ENCODE measurements at places on chromosomes 6 and 20.

- no peak for DNase-seq
Observed at GRCh38 chr6:169539176-169539897, 162.5 kb downstream of the WDR27 start.

GRCh38 chr20:977021-977420, 25.1 kb downstream of the RSPO4 start:
- no peak for DNase-seq

GRCh38 chr6:16414205-16414604, 175.8 kb downstream of the GMPR start:
- no peak for DNase-seq

GRCh38 chr6:11605507-11605905, 68.0 kb downstream of the TMEM170B start:
- no peak for DNase-seq

DNA sequence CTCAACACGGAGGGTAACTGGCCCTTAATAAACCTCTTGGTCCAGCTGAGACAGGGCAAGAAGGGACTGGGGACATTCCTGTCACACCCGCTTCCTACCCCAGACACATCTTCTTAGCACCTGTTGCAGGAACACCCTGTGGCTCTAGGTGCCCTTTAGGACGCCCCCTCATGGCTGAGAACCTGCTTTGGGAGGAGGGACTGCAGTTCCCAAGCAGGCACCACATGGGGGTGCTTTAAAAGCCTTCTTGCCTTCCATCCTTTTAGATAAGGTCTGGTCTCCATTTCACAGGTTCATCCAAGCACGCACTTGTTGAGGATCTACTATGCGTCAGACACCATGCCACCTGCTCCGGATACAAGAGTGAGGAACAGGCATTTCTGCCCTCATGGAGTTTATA, 26.6 kb downstream of the NSFL1C start:
- DNase-seq, result no peak

DNA sequence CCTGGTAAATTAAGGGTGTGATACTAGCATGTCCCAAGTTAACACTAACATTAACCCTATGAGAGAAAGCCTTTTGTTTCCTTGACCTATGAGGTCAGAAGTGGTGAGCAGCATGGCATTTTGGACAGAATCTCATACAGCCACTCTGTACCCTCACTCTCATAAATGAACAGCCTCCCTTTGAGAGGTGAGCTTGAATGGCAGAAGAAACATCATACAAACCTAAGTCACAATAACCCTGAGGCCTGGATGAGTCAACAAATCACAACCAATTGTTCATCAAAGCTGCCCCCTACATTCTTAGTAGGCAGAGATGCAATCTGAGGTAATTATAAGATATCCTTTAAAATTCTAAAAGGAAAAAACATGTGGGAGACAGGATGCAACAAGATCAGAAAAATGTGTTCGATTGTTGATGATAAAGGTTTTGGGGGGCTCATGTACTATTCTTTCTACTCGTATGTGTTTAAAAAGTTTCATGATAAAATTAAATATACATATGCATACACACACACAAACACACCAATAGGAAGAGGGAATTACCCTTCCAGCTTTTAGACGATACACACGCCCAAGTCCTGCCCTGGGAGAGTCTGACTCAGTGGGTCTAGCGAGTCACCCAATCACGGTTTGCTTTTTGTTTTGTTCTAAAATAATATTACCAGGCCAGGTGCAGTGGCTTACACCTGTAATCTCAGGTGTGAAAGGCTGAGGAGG, 117.3 kb downstream of the ARHGAP18 start:
- no peak for DNase-seq

DNA sequence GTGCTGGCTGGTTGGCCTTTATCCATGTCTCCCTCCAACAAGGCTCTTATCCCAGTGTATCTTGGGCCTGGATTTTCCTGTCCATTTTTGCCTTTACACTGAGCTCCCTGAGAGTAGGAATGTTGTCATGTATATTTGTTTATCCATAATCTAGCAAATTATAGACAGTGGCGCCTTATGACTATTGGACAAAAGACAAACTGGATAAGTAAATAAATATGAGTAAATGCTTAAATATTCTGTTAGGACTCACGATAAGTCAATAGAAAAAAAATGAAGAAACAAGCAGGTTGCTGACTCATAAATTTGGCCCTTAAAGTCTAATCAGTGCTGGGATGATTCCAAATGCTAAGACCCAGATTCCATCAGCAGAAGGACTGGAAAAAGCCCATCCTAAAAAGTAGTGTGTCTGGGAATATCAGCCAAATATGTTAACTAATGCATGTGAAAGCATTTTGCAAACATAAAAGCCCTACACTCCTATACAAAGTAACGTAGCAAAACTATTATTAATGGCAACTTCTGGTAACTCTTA, 55.0 kb upstream of the PCSK2 start:
- no peak for DNase-seq

GRCh38 chr20:31667315-31668285, 29.9 kb downstream of the COX4I2 start:
- no peak for DNase-seq

GRCh38 chr6:117906507-117906957, 532 bp upstream of the SLC35F1 start:
- DNase-seq, result no peak

- no peak for DNase-seq
Observed at GRCh38 chr20:30612344-30612743, 645.1 kb upstream of the DEFB115 start.

DNA sequence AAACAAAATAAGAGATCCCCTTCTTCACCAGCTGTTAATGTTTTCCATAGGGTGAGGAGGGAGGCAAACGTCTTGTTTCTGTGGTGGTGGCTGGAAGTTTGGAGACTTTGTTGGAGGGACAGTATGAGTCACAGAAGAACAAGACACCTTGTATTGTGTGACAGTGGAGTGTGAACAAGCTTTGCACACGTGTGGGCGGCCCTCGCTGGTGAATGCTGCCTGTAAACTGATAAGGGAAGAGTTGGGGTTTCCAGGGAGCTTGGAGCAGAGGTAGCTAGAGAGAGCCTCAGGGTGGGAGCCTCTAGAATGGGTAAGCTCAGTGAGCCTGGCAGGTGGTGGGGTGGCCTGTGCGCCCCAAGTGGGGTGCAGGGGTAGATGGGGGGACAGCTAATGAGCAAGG, 78.3 kb downstream of the ZDHHC14 start:
- no peak for DNase-seq

GRCh38 chr6:45275358-45275757, 52.8 kb upstream of the RUNX2 start:
- DNase-seq, result no peak

DNA sequence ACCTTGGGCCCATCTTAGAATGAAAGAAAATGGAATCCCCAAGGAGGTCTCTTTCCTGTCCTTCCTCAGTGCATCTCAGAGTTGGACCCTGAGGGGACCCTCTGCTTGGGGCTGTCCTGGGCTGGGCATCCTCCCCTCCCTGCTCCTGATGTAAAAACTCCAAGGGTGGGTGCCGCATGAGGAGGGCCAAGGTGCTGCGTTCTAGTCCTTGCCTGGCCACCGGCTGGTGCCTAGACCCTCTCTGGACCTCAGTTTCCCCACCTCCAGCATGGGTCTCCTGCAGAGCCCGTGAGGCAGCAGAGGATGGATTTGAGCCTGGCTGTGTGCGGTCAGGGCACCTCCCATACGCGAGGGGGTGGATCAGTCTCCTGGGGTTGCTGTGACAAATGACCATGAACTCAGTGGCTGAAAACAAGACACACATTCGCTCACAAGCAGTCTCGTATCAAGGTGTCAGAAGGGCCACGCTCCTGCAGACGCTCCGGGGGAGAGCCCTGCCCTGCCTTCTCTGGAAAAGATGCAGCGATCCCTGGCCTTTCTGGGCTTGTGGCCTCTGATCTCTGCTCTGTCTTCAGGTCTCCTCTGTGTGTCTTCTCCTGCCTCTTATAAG, 54.7 kb downstream of the CHMP4B start:
- no peak for DNase-seq

DNA sequence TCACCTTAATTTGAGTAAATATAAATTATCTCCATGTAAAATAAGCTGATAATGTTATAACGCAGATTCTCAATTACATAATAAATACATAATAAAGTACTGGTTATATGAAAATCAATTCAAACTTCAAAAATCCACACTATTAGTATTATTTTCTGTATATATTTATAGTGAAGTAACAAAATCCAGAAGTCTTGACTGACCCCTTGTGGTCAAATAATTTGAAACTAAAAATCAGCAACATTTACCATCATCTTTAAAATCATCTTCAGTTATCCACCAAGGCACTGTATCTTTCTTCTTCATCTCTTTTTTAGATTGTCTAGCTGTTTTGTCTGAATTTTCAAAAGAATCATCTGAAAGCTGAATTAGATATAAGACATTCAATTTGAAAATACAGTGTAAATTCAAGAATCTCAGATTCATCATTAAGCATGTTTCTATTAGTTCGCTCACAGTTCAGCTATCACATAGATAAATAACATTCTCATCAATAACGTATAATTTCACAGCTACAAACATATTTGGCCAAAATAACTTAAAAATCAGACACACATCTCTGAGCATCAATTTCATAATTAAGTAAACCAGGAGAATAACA, 6.5 kb downstream of the CEP162 start:
- DNase-seq, result no peak

- no peak for DNase-seq
Observed at GRCh38 chr6:116685437-116685993, 4.5 kb downstream of the KPNA5 start.

DNA sequence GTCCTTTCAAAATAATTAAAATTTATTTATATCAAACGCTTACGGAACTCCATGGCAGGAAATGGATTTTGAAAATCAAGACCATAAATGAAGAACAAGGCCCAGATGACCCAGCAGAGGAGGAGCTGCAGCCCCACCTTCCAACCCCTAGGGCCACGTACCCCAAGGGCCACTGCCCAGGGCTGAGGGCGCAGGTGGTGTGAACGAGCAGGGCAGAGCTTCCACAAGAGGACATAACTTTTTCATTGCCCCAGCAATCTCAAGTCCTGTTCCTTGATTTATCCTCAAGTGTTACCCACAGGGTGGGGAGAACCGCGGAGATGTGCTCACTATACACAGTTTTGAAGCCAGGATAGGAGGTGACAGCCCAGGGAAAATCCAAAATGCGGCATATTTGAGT, 42.8 kb downstream of the PSMG4 start:
- no peak for DNase-seq

DNA sequence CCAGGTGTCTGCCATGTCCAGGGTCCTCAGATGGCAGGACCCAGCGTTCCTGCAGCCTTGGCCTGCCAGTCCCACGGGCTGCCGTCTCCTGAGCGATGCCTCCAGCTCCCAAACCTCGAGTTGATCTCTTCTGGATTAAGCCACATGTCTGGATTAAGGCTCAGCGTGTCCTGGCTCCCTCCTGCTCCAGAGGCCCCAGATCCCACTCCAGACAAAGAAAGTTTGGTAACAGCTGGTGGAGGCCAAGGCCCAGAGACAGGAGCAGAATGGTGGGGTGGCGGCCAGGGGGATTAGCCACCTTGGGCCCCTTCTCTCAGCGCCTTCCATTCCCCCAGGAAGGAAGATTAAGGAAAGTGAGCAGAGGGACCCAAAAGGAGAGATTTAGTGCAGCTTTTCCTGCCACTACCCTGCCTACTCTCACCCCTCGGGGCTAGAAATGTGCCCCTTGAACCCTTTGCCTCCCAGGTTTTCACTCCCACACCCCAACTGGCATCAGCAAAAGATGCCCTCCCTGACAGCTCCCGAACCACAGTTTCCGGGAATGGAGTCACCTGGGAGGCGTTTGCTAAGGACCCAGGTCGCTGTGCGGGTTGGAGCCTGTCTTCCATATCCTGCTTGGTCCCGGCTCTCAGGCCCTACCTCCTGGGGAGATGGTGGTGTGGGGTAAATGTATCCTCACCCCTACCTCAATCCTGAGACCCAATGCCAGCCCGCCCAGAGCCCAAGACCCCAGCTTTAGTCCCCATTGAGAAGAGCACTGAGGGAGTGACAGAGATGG, 6.9 kb downstream of the SPDEF start:
- DNase-seq, result no peak

DNA sequence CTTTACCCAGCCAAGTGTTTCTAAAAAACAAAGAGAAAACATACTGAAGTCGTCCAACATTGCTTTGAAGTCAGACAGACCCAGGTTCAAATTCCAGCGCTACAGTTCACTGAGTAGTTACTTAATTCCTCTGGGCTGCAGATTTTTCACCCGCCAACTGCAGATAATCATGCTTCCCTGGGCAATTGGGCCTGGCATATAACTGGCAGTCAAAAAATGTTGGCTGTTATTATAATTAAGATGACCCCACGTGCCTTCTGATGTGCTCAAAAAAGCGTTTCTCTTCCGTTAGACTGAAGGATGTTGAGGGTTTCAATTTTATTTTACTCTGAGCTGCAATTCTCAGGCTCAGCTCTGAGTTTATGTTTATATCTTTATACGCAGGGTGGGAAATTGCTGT, 156.1 kb upstream of the CITED2 start:
- no peak for DNase-seq

DNA sequence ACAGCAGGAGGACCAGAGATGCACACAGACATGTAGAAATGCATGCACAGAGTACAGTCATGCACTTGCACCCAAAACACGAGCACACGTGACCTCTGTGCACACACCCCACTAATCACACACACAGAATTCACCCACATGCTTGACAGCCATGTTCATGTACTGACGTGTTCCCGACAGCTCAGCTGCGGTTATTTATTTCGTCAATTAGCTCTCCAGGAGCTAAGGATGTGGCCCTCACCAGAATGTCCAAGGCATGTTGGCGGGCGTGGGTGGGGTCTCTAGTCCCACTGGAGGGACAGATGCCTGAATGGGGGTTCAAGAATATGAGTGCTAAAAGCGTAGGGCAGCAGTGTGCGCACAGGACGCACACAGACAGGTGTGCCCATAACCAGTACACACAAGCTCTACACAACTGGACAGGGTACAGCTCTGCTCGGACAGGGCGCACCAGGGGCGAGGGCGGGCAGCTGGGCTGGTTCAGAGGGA, 571 bp upstream of the PRPF6 start:
- peak; percentile 16 for DNase-seq

DNA sequence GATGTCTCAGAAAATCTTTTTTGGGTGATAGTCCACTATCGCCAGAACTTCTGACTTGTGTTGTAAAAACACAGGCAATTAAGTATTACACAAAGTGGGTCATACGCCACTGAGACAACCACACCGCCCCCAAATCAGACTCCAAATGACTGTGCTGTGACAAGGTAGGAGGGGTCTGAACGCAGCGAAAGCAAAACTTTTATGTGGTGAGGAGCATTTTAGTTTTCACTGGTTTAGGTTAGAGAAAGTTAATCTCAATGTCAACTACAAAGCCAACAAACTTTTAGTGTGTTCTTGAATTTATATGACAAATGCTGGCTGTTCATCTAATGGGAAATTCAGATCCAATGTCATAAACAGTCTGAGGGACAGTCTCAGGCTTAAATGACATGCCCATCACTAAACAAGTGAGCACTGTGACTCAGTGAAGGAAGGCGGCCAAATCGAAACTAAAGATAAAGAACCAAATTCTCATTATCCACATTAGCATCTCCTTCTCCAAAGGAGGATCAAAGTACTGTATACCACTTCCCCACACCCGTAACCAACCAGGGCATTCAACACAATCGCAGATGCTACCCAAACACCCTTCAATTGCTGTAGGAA, 186.7 kb downstream of the GJA10 start:
- peak; percentile 35 for DNase-seq

GRCh38 chr6:87941556-87942358, 105.9 kb upstream of the SPACA1 start:
- DNase-seq, result no peak

- DNase-seq, result no peak
Observed at GRCh38 chr6:147738516-147739162, 230.1 kb downstream of the SAMD5 start.

All from stimulated activated CD4-positive, alpha-beta T cell treated with anti-CD3 and anti-CD28 coated beads, TNF-alpha, amount 100 ng/mL, for 1 hour (primary cell).